Hypothalamus (tissue), 51 donors: ENCODE measurements at places on chromosomes 3 and 15.

- DNase-seq: peak; percentile 88
Observed at GRCh38 chr15:90249203-90249863, at the start of gene TTLL13. TSS of gene TTLL13 (plus strand) at chr15:90249556. CDS start at chr15:90250631, 1,075 bp downstream.

DNA sequence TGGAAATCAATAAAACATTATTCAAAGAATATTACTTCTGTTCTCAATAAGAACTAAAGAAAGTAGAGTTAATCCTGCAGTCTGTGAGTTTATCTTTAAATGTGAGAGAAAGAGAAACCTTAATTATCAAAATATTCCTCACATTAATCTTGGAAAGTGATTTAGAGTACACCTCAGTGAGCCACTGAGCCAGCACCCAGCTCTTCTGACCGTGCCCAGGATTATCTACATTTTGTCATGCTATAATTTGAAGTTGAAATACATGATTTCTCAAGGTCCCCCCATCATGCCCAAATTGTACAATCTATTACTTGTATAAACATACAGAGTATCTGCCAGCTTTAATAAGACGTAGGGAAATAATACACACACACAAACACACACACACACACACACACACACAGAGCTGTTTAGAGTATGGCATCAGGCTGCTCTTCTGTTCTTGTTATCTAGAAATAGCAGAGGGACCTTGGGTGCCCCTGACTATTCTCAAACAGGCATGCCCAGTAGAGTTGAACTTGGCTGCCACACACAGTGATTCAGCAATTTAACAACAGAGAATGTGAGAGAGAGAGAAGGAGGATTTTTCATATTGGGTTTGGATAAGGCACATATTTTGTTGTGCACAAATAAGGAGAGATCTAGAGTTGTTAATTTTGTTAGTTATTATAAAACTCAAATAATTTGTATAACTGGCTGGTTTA lies 74.4 kb downstream of the P2RY1 start:
- DNase-seq: no peak

GRCh38 chr3:163561151-163561550 lies 1517.1 kb downstream of the SI start:
- DNase-seq: no peak

- no peak for DNase-seq
Observed at GRCh38 chr3:24437326-24437725, 57.3 kb downstream of the THRB start.

- no peak for DNase-seq
Observed at GRCh38 chr15:63860155-63860554, 26.4 kb upstream of the HERC1 start.

DNA sequence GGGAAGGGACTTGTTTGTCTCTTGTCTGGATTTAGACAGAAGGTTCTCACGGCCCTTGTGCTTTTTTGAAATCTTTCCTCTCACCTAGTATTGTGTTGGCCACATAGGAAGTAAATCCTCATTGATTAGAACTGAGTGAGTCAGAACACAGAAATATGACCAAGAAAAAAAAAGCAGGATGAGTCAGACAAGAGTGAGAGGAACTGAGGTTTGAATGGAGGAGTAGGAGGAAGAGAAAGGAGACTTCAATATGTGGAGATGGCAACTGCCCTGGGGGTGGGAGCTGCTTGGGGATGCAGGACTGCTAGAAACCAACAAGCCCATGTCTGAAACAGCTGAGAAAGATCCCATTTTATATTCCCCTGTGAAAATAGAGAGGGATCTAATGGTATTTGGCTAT lies 194.1 kb upstream of the ZBTB20 start:
- DNase-seq: no peak

DNA sequence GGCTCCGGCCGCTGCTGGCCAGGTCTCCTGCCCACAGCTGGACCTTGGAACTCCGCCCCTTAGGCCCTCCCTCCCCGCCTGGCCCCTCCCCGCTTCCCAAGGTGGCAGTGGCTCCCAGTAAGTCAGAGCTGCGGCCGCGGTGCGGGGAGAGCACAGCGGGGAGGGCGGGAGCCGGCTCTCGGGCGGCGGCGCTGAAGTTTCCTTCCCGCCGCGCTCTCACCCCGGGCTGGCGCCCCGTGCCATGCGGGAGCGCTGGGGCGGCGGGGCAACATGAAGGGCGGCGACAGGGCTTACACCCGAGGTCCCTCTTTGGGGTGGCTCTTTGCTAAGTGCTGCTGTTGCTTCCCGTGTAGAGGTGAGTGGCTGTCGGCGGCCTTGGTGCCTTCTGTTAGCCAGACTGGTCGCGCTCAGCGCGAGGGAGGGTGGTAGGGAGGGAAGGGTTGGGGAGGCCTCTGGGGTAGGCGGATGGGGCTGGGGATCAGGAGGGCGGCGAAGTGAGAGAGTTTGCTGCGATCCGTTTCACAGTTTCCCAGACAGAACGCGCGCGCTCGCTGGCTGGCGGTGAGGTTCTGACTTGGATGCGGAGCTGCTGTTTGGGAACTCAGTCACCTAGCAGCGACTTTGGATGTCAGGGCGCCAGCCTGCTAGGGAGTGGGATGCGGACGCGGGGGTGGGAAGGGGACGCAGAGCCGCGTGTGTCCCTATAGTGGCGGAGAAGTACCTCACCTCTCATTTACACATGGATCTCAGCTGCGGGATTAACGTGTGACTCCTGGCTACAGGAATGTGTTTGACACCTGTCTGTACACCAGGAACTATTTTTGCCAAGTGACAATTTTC lies 145.5 kb upstream of the UMPS start:
- peak; percentile 27 for DNase-seq

DNA sequence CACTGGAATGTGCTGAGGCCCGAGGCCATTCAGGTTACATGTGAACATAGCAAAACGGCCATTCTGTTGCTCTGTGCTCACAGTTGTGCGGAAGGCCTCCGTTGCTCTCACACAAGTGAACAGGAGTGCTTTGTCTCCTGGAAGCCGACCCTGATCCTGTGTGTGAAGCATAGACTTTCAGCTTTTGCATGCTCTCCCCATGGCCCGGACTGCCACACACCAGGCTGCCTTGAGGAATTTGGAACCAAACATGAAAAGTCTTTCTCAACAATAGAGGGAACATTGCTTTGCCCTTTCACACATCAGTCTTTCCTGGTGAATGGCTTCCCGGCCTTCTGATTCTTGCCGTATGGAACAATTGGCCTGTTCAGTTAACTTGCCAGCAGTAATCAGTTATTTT lies 154.8 kb upstream of the LRIG1 start:
- no peak for DNase-seq

- no peak for DNase-seq
Observed at GRCh38 chr3:171620825-171621434, 160.7 kb upstream of the TNIK start.

- no peak for DNase-seq
Observed at GRCh38 chr3:192825657-192826200, 91.9 kb downstream of the MB21D2 start.

GRCh38 chr3:111636366-111636885 lies 41.3 kb upstream of the ZBED2 start:
- DNase-seq: no peak

GRCh38 chr3:107633327-107634098 lies 110.8 kb downstream of the BBX start:
- DNase-seq: no peak

DNA sequence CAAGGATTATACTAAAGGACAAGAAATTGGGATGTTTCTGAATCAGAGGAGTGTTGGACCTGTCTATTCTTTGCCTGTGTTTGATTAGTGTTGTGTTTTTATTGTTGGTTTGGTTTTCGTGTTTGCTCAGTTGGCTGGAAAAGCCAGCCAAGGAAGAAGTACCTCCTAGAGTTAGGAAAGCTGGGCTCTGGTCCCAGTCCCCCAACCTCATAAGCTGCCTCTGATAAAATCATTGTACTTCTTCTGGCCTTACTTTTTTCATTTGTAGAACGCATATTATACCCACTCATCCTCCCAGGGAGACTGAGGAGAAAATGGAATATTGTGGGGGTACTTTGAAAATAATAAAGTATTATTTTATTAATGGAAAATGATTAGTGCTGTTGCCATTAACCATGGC lies 177.4 kb upstream of the TRIM42 start:
- no peak for DNase-seq

DNA sequence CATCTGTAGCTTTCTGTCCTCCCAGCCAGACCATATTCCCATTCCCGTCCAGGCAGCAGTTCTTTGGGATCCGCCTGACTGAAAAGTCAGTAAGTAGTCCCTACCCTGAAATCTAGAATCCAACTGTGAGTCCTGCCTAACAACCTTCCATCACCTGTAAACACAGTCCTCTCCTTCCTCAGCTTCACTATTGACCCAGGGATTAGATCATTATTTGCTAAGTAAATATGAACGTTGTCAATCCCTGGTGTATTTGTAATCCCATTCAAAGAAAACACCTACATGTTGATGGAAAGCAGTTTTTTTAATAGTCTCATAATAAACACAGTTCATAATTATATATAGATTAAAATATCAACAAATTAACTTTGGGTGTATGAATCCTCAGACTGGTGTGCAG lies 732 bp downstream of the SAXO2 start:
- no peak for DNase-seq

GRCh38 chr15:44554934-44555723 lies 18.2 kb downstream of the EIF3J start:
- no peak for DNase-seq

GRCh38 chr15:70227147-70227546 lies 129.4 kb upstream of the TLE3 start:
- no peak for DNase-seq

GRCh38 chr3:55247666-55248065 lies 239.4 kb downstream of the WNT5A start:
- DNase-seq: no peak

GRCh38 chr15:34124651-34125050 lies 22.8 kb downstream of the PGBD4 start:
- no peak for DNase-seq

DNA sequence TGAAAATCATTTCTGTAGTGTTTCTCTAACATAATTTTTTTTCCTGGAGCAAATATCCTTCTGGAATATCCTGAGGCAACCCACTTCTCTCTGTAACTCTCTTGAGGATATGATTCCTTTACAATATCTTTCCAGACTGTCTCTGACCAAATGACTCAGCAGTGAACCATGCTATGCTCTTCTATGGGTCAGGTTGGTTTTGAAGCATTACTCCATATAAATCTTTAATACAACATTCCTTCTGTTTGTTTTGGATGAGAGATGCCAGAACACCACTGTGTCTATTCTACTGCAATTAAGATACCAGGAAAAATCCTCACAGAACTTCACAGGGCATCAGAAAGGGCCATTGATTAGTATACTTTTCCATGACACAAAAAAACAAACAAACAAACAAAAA lies 626.4 kb upstream of the ZNF385D start:
- no peak for DNase-seq

- DNase-seq: no peak
Observed at GRCh38 chr3:182925330-182925943, 54.9 kb downstream of the DCUN1D1 start.

GRCh38 chr3:127222664-127223063 lies 29.7 kb downstream of the PRR23E start:
- no peak for DNase-seq

- no peak for DNase-seq
Observed at GRCh38 chr15:68739390-68740080, 81.2 kb downstream of the ANP32A start.

GRCh38 chr3:13655061-13655913 lies 106.4 kb downstream of the FBLN2 start:
- DNase-seq: peak; percentile 33

DNA sequence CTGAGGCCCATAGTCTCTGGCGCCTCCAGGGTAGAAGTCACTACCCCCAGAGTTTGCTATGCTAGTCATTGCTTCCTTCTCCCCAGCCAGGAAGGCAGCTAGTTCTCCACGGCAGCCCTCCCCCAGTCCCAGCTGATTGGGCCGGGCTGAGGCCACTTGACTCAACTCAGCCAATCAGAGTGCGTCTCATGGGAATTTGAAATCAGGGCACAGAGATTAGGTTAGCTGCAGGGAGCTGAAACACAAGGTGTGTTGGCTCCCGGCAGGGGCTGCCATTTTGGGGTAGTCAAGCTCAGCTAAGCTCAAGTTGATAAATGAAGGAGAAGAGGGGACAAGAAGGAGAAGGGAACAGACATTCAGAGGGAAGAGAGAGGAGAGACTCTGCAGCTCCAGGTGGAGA lies 32.8 kb downstream of the LINGO1 start:
- peak; percentile 28 for DNase-seq

GRCh38 chr15:64361259-64361658 lies 5.3 kb upstream of the CSNK1G1 start:
- DNase-seq: no peak

DNA sequence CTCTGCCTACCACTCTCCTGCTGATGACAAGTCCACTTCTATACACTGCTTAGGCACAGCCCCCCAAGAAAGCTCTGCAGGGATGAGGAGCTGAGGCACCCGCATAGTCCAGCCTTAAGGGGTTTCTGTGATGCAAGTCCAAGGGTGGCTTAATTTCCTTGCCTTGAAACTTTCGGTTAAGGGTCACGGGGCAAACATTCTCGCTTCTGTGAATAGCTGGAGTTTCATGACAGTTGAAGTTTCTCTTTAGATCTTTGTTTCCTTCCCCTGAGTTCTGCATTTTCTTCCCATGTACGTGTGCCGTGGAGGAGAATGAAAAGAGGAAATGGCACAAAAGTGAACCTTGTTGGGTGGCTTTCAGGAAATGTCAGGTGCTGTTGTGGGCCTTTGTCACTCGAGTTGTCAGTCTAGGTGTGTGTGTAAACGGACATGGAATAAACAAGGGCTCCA lies 7.0 kb downstream of the GPR160 start:
- no peak for DNase-seq

- no peak for DNase-seq
Observed at GRCh38 chr3:151891721-151892120, 18.3 kb downstream of the SUCNR1 start.

GRCh38 chr3:177689869-177690268 lies 492.6 kb upstream of the TBL1XR1 start:
- no peak for DNase-seq

DNA sequence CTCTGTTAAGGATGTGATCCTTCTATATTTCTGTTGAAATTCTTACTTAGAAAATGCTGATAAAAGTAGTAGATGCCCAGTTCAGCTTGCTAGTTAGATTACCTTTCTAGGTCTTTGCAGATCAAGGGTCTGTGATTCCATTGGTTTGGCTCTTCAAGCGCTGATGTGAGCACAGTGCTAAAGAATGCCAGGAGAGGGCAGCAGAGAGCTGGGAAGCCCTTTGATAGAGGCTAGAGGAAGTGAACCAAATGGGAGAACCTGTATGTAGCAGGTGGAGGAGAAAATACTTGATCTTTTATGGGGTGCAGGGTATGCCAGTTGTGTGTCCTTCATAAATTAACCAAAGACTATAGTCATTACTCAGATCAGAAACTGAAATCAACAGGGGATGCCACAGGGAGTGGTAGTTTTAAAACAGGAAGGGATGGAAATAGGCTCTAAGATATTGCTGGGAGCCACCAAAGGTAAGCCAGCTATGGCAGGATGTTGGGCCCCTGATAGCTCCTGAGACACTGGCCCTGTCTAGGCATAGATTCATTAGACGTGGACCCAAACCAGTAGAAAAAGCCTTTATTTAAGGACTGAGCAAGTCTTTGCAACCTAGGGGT lies 677.4 kb downstream of the SQOR start:
- DNase-seq: peak; percentile 80
